Endothelial cell (in vitro differentiated cells): ENCODE measurements at places on chromosomes 11 and 22.
A peak's percentile ranks its signal among the peaks of the same experiment; 100 is the strongest.

DNA sequence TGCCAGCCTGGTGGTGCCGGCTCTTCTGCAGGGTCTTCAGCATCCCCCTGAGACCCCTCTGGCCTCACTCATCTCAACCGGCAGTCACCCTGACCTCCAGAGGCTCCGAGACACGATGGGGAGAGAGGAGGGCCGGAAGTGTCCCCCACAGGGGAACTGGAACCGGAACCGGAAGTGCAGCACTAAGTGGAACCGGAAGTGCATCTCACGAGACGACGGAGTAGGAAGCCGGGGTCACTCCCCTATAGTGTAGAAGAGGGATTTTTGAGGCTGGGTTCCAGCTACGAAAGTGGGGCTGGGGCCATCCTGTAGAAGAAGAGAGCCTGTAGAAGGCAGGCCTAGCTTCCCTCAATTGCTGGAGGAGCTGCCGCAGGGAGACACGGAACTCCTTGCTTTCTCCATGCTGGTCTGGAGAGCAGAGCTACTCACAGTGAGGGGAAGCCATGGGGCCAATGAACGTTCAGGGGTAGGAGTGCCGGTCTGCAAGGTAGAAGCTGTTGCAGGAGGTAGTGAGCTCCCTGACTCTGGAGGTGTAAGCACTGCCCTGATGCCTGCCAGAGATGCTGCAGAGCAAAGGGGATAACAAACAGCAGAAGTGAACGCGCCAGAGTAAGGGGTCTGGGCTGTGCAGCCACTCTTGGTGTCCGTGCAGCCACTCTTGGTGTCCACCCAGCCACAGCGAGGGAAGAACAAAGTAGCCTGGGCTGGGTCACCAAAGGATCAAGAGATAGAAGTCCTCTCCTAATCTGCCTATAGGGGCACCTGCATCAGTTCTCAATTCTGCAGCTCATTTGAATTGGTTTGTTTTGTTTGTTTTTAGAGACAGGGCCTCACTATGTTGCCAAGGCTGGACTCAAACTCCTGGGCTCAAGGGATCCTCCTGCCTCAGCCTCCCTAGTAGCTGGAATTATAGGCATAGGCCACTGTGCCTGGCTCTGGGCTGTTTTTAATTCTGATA lies 21.9 kb downstream of the SCUBE1 start:
- no peak for DNase-seq

GRCh38 chr11:33722590-33723234 lies 13.5 kb downstream of the CD59 start:
- no peak for DNase-seq

GRCh38 chr22:24026733-24027132 lies 15.6 kb downstream of the CABIN1 start:
- DNase-seq, result no peak

- DNase-seq, result peak; percentile 71
Observed at GRCh38 chr11:110296226-110297075, at the start of gene RDX. TSS of gene RDX (minus strand) at chr11:110296614. CDS start at chr11:110279692, 16,922 bp downstream.

GRCh38 chr11:18700375-18700774 lies 1.8 kb downstream of the TMEM86A start:
- DNase-seq, result no peak

DNA sequence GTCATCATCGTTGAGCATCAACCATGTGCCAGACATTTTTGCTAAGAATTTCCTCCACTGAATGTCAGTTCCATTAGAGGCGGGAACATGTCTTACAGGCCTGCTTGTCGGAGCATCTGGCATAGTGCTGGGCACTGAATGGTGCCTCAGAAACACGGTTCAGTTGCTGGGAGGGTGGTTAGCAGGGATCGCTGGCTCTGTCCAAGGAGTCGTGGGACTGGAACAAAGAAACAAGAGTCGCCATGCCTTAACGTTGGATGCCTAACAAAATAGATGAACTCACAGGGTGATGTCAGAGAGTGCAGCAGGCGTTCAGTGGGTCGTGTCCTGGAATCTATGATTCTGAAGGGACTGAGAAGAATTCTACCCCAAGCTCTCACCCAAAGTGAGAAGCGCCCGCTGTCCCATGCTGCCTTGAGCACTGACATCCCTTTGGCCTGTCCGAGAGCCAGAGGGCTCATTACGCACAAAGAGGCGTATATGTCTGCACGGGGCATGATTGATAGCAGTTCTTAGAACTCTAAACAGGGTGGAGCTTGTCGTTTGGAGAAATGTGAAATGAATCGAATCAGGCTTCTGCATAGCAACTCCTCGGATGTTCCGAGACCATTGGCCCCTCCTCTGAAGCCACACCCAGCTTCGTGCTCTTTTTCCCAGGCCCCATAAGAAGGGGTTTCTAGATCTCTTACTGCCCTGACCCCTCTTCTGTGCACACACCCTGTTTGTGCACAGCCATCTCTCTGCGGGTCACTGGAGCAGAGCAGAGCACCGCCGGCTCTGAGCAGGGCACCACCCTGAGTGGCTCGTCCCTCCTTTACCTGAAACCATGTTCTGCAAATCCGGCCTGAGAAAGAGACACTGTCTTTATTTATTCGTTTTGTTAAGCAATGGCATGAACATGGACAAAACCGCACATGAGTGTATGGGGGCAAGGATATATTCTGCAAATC lies 113.1 kb upstream of the B3GAT1 start:
- no peak for DNase-seq

GRCh38 chr11:64923151-64923661 lies 1.3 kb upstream of the PPP2R5B start:
- DNase-seq, result no peak
